Upper lobe of left lung (tissue), 6 donors: ENCODE measurements at places on chromosomes 1 and 21. TPM values are rescaled to one million over a fixed set of nuclear protein-coding genes. Genes with fewer than 3 reads are reported as not detected.

SLC22A15 gene
- 52.4 TPM for total RNA-seq

PRELP gene
- 30.4 TPM for total RNA-seq

ST6GALNAC3 gene
- 12.7 TPM for total RNA-seq

MIXL1 gene
- total RNA-seq, result not detected

FLG2 gene
- total RNA-seq, result not detected

MAP10 gene
- 1.2 TPM for total RNA-seq

FALEC gene
- total RNA-seq, result not detected

GRCh38 chr1:54047384-54048305, 5.4 kb downstream of the TMEM59 start:
- no peak overlapping the region for H3K27ac ChIP-seq
- H3K27me3 ChIP-seq, result no peaks in the 10 kb centered on the region
- H3K4me3 ChIP-seq, result no peak overlapping the region
- no peak for DNase-seq
- peaks cover 7% of the 10 kb centered on the region for H3K36me3 ChIP-seq
- H3K4me1 ChIP-seq, result peaks cover 50% of the 10 kb centered on the region

DNA sequence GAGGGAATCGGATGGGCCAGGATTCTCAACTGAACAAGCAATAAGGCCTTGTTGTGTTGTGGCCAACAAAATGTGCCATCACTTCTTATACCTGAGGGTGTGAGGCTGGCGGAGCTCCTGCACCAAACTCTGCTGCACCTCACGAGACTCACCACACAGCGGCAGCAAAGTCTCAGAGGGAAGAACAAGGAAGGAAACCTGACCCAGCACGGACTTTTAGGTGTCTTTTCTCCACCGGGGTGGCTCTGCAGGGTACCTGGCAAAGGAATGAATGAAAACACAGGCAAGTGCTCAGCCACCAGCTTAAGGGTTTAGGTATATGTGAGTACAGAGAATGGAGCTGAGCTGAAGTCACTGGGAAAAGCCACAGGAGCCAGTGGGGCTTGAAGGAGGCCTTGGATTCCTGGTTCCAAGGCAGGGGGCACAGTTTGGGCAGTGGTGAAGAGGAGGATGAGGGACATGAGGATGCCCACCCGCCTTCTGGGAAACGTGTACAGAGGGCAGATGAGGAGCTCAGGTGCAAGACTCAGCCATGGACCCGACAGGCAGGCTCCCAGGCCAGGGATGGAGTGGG, 31.1 kb upstream of the HSD3B1 start:
- no peaks in the 10 kb centered on the region for H3K36me3 ChIP-seq
- DNase-seq, result peak; percentile 51
- no peaks in the 10 kb centered on the region for H3K27me3 ChIP-seq
- H3K27ac ChIP-seq, result no peak overlapping the region

DNA sequence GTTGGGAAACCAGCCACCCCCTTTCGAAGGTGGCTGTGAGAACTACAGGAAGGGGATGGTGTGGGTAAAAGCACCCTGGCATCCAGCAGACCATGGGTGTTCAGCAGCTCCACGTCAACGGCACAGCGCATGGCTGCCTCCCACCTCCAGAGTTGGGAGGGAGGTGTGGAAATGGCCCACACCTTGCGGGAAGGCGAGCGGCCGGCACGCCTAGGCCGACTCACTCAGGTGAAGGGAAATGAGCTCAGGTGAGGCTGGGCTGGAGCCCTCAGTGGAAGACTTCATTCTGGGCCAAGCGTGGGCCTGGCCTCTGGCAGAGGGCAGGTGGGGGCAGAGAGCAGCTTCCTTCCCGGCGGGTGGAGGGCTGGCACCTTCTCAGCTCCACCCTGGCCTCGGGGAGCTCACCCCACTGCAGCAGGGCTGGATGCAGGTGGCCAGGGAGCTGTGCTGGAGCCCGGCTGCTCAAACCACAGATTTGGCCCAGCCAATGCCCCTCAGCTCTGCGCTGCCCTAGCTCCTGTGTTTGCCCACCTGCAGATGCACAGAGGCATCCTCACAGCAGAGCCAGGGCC, 24.8 kb upstream of the ALDH4A1 start:
- H3K27ac ChIP-seq, result peak overlapping the region; percentile 85
- H3K36me3 ChIP-seq, result no peaks in the 10 kb centered on the region
- peaks cover 75% of the 10 kb centered on the region for H3K4me1 ChIP-seq
- no peaks in the 10 kb centered on the region for H3K27me3 ChIP-seq

DNA sequence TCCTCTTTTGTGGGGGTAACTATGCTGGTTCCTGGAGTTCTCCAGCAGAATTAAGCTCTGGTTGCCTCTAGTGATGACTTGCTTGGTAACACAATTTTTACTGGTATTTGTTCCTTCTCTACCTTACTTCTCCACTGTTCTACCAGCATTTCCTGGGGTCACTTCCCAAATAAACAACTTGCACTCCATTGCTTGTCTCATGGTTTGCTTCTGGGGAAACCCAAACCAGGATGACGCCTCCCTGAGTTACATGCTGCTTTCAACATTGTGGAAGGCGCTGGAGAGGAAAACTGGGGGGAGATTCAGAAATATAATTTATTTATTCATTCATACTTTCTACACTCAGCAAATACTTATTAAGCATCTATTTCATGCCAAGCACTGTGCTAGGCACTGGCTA, 55.3 kb upstream of the AK4 start:
- H3K36me3 ChIP-seq, result no peaks in the 10 kb centered on the region
- DNase-seq, result no peak
- H3K4me3 ChIP-seq, result no peak overlapping the region
- H3K27me3 ChIP-seq, result no peaks in the 10 kb centered on the region
- no peaks in the 10 kb centered on the region for H3K4me1 ChIP-seq

- H3K4me1 ChIP-seq, result peaks cover 20% of the 10 kb centered on the region
- no peaks in the 10 kb centered on the region for H3K27me3 ChIP-seq
- no peak for DNase-seq
- no peak overlapping the region for H3K4me3 ChIP-seq
Observed at GRCh38 chr21:33975548-33976081, 60.0 kb upstream of the ATP5PO start.

DNA sequence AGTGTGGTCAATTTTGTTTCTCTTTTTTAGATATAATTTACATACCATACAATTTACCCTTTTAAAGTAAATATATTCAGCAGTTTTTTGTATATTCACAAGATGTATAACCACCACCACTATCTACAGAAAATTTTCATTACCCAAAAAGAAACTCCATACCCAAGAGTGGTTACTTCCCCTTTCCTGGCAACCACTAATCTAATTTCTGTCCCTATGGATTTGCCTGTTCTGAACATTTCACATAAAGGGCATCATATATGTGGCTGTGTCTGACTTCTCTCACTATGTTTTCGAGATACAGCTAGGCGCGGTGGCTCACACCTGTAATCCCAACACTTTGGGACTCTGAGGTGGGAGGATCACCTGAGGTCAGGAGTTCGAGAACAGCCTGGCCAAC, 13.6 kb downstream of the PACC1 start:
- H3K27me3 ChIP-seq, result no peaks in the 10 kb centered on the region
- H3K36me3 ChIP-seq, result no peaks in the 10 kb centered on the region
- H3K4me1 ChIP-seq, result no peaks in the 10 kb centered on the region
- DNase-seq, result no peak
- H3K27ac ChIP-seq, result no peak overlapping the region
- no peak overlapping the region for H3K4me3 ChIP-seq

- H3K4me1 ChIP-seq, result no peaks in the 10 kb centered on the region
- H3K27me3 ChIP-seq, result no peaks in the 10 kb centered on the region
- no peak within 1 kb of the TSS for H3K4me3 ChIP-seq
- H3K36me3 ChIP-seq, result no peaks in the 10 kb centered on the region
- no peak within 1 kb of the TSS for H3K27ac ChIP-seq
- peak; percentile 95 for DNase-seq
Observed at GRCh38 chr1:206864939-206865671, at the start of gene IL20. TSS of gene IL20 (plus strand) at chr1:206865623. CDS start at chr1:206865853, 230 bp downstream.

- peaks cover 6% of the 10 kb centered on the region for H3K36me3 ChIP-seq
- no peak overlapping the region for H3K4me3 ChIP-seq
- H3K4me1 ChIP-seq, result peaks cover 23% of the 10 kb centered on the region
- DNase-seq, result no peak
- peak overlapping the region; percentile 99 for H3K27ac ChIP-seq
Observed at GRCh38 chr1:224435999-224436398, 1.4 kb upstream of the WDR26 start.

- H3K27me3 ChIP-seq, result no peaks in the 10 kb centered on the region
- no peaks in the 10 kb centered on the region for H3K4me1 ChIP-seq
- no peaks in the 10 kb centered on the region for H3K36me3 ChIP-seq
- no peak for DNase-seq
- no peak overlapping the region for H3K4me3 ChIP-seq
Observed at GRCh38 chr1:148290881-148291280, 138.8 kb upstream of the NBPF11 start.

DNA sequence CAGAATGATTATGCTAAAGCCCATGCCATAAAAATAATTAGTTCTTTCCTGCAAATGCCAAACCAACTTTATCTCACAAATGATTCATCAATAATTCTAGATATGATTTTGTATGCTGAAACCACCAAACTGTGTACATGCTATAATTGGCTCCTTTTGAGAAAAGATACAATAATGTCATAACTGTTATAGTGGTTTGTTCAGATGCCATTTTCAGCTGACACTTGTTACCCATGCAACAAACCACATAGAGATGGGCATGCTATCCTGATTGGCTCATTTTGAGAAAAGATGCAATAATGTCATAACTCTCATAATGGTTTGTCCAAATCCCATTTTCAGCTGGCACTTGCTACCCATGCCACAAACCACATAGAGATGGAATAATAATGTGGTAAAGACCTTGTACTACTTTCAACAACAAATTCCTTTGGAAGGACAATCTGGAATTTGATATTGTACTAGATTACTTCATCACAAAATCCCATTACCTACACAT, 283.8 kb downstream of the TPR start:
- no peak overlapping the region for H3K4me3 ChIP-seq
- no peak for DNase-seq
- H3K27me3 ChIP-seq, result no peaks in the 10 kb centered on the region
- no peaks in the 10 kb centered on the region for H3K36me3 ChIP-seq
- H3K27ac ChIP-seq, result no peak overlapping the region

- DNase-seq, result no peak
- H3K27ac ChIP-seq, result no peak overlapping the region
- H3K4me1 ChIP-seq, result no peaks in the 10 kb centered on the region
Observed at GRCh38 chr1:170967042-170967910, 31.9 kb downstream of the MROH9 start.

GRCh38 chr1:41629571-41629970, 145.1 kb upstream of the EDN2 start:
- H3K36me3 ChIP-seq, result no peaks in the 10 kb centered on the region
- no peak overlapping the region for H3K27ac ChIP-seq
- DNase-seq, result no peak

DNA sequence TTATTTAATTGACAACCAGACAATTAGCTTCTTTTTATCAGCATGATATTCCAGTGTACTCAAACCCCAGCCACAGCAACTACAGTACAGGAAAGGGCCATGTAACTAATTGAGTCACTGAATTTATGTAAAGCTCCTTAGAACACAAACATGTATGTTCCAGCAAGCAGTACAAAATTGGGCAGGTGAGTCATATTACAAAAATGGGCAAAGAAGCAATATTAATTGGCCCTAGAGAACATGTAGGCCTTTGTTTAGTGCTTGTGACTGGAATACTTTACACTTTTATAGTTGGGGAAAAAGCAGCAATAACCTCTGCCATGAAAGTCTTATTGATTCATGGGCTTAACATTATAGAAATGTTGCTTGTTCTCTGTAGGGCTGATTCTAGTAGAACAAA, 31.8 kb downstream of the CLEC20A start:
- DNase-seq, result no peak
- no peaks in the 10 kb centered on the region for H3K27me3 ChIP-seq
- H3K4me3 ChIP-seq, result no peak overlapping the region
- no peak overlapping the region for H3K27ac ChIP-seq
- H3K4me1 ChIP-seq, result no peaks in the 10 kb centered on the region

GRCh38 chr1:3557366-3557765, 53.9 kb downstream of the MEGF6 start:
- H3K36me3 ChIP-seq, result no peaks in the 10 kb centered on the region
- H3K27ac ChIP-seq, result no peak overlapping the region
- H3K4me1 ChIP-seq, result peaks cover 5% of the 10 kb centered on the region
- no peak overlapping the region for H3K4me3 ChIP-seq

GRCh38 chr1:170727963-170728362, 64.0 kb downstream of the PRRX1 start:
- no peaks in the 10 kb centered on the region for H3K4me1 ChIP-seq
- no peak overlapping the region for H3K27ac ChIP-seq
- no peak overlapping the region for H3K4me3 ChIP-seq
- no peaks in the 10 kb centered on the region for H3K27me3 ChIP-seq
- peaks cover 4% of the 10 kb centered on the region for H3K36me3 ChIP-seq

- no peaks in the 10 kb centered on the region for H3K4me1 ChIP-seq
- no peak overlapping the region for H3K4me3 ChIP-seq
- peak; percentile 75 for DNase-seq
Observed at GRCh38 chr21:44984792-44985440, 45.1 kb downstream of the SLX9 start.

DNA sequence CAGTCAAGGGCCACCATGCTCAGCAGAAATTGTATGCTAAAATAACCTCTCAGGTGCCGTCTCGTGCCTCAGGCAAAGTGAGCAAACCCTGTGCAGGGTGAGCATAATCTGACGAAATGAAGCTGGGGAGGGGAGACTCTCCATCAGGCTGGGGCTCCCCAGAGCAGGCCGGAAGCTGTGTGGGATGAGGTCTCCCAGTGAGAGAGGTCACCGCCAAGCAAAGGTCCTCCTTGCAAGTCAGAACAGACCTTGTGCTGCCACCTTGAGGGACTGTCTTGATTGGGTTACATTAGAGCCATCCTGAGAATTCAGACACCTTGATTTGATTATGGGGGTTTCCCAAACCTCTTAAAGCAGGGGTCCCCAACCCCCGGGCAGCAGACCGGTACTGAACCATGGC, 64.2 kb downstream of the ZNF684 start:
- H3K27ac ChIP-seq, result no peak overlapping the region
- no peak for DNase-seq
- no peaks in the 10 kb centered on the region for H3K36me3 ChIP-seq
- H3K27me3 ChIP-seq, result no peaks in the 10 kb centered on the region
- no peaks in the 10 kb centered on the region for H3K4me1 ChIP-seq

DNA sequence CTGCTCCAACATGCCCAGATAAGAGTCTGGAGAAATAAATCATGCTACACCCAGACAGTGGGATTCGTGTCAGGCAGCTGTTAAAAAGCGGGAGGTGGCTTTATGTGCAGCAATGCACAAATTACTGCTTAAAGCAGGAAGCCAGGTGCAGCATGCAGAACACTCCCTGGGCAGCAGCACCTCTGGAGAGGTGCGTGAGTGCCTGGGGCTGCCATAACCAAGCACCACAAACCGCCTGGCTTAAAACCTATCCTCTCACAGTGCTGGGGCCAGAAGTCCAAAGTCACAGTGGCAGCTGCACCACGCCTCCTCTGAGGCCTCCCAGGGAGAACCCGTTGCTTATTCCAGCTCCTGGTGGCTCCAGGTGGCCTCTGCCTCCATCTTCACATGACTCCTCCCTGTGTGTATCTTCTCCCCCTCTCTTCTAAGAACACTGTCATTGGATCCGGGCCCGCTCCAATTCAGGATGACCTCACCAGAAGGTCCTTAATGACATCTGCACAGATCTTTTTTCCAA, 115.6 kb downstream of the SIK1 start:
- no peak overlapping the region for H3K4me3 ChIP-seq
- H3K4me1 ChIP-seq, result peaks cover 9% of the 10 kb centered on the region
- H3K27me3 ChIP-seq, result no peaks in the 10 kb centered on the region
- H3K27ac ChIP-seq, result no peak overlapping the region
- H3K36me3 ChIP-seq, result no peaks in the 10 kb centered on the region
